ENCODE measurements at places on chromosomes 12 and 14. TPM values are rescaled to one million over a fixed set of nuclear protein-coding genes. Genes with fewer than 3 reads are reported as not detected.

The STON2 gene
- total RNA-seq: 21.5 TPM

The PTPN6 gene
- total RNA-seq: 19.8 TPM

The GSKIP gene
- 18.2 TPM for total RNA-seq

The TAS2R7 gene
- total RNA-seq: not detected

The SERPINA10 gene
- not detected for total RNA-seq

The DBX2 gene
- 0.88 TPM for total RNA-seq

The SCYL2 gene
- 42.6 TPM for total RNA-seq

The CELA1 gene
- total RNA-seq: not detected

The EID3 gene
- total RNA-seq: 12.8 TPM

The SERPINA9 gene
- total RNA-seq: not detected

The RTL1 gene
- not detected for total RNA-seq

The RPL41 gene
- total RNA-seq: 2,942 TPM

The CAPS2 gene
- 24.3 TPM for total RNA-seq

The PIWIL1 gene
- total RNA-seq: not detected

The FITM1 gene
- total RNA-seq: 2.8 TPM

The GLIPR1L2 gene
- total RNA-seq: 0.65 TPM

The GUCY2C gene
- total RNA-seq: not detected

The ZNF10 gene
- 39.0 TPM for total RNA-seq

The ARHGAP5 gene
- total RNA-seq: 116 TPM

The RDH16 gene
- 0.47 TPM for total RNA-seq

The WNT5B gene
- total RNA-seq: 4.1 TPM

The RD3L gene
- total RNA-seq: not detected

The LALBA gene
- not detected for total RNA-seq

The KRT85 gene
- total RNA-seq: not detected

The CNOT2 gene
- 155 TPM for total RNA-seq

The MDGA2 gene
- not detected for total RNA-seq

The CACNA1C gene
- total RNA-seq: 13.6 TPM

The TMEM30B gene
- 2.6 TPM for total RNA-seq
